CD4-positive, alpha-beta T cell treated with Interferon gamma for 1 hour (primary cell): ENCODE measurements at places on chromosomes 2 and 18.

DNA sequence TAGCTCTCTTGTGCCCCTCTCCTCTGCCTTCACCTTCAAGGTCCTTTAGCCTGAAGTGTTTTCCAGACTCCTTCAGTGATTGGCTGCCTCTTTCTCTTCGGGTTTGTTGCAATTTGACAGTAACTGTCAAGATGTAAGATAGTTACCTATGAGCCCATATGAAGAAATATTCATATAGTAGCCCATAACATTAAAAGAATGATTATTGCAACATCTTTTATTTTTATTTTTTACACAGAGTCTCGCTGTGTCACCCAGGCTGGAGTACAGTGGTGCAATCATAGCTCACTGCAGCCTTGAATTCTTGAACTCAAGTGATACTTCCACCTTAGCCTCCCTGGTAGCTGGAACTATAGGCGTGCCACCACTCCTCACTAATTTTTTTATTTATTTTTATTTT, 80.5 kb downstream of the FOXI3 start:
- no peak for DNase-seq

DNA sequence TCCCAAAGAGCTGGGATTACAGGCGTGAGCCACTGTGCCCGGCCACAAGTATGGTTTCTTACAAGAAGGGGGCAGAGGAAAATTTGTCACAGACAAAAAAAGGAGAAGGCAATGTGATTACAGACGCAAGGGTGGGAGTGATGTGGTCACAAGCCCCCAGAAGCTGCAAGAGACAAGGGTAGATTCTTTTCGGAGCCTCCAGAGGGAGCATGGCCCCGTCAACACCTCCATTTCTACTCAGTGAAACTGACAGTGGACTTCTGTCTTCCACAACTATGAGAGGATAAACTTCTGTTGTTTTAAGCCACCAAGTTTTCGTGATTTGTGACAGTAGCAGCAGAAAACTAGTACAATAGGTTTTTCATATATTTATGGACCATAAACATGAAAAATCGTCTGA, 2.1 kb upstream of the TCF7L1 start:
- DNase-seq = no peak

DNA sequence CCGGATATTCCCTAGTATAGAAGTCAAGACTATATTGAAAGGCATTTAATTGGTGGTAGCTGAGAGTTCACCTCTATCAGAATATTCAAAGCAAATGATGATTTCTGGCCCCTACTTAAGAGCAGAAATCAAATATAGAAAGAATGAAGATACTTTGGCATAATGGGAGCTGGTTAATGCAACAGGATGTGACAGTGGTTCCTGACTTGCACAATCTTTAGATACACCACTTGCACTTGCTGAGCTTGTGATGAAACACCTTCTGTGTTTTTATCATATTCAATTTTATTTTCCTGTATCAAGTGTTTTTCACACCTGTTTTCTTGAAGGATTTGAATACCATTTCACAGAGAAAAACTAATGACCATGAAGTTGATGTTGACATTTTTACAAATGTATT, 124.1 kb upstream of the CDH19 start:
- no peak for DNase-seq

DNA sequence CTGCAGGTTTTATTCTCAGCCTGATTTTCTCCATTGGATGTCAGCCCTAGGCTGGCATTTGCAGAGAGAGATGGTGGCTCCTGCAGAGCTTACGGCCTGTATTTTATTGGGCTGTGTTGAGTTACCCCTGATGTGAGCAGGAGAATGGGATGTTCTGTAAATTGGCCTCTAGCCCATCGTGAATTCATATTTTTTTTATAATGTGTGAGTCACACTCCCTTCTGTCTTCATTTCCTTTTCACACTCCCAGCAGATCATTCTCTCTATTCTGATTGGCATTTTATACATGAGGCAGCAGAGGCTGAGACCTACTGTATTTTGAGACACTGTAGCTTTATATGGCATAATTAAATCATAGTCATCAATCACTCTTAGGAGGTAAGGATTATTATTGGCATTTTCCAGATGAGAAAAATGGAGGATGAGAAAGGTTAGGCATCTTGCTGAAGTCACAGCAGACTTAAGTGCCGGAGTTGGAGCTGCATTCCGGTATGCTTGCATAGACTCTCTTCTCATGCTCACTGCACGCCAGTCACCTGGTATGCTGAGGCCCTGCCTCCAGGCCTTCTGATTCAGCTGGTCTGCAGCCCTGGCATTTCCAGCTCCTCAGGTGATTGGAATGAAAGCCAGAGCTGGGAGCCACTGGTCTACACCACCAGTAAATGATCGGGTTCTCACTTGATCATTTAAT, 142.4 kb downstream of the NEDD4L start:
- no peak for DNase-seq

- peak; percentile 37 for DNase-seq
These were observed 48.8 kb upstream of the LPIN2 start for GRCh38 chr18:3061581-3062312.

DNA sequence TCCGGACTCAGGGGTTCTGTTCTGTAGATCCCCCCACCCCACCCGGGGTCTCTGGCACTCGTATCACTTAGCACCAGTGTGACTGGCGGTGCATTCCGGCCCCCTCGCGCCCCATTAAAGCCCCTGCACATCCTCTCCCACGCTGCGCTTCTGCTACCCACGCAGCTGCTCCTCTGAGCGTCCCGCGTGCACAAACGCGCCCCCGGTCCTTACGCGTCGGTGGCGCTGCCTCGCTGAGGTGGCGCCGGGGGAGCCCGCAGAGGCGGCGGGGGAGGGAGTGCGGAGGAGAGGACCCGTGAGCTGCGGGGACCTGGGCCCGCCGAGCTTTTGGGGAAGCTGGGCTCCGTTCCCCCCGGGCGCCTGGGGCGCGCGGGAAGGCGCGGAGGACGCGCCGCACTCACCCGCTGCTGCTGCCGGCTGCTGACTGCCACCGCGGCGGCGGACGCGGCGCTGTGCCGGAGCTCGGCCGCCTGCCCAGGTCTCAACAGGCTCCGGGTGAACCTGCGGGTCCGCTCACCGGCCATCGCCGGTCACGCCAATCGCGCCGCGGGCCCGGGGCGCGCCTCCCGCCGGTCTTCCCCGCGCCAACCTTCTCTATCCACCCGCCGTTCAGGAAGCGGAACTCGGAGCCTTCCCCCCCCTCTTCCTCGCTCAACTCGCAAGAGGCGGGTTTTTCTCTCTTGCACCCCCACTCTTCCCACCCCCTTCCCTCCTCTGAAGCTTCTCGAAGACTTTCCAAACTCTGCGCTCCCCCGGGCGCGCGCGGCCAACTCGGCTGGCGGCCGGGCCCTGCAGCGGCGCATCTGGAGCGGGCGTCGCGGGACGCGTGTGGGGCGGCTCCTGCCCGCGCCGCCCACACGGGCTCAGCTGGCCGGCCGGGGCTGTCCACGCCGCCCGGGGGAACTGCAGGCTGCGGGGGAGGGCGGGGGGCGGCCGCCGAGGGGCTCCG, at the start of gene DOCK10:
Gene DOCK10 (minus strand): TSS at position 618 of the 949 bp plus-strand sequence. CDS start 94 bp downstream, at position 524.
- DNase-seq = peak; percentile 37

- DNase-seq = peak; percentile 4
These were observed 680 bp downstream of the ATP5F1A start for GRCh38 chr18:46097431-46097800.

DNA sequence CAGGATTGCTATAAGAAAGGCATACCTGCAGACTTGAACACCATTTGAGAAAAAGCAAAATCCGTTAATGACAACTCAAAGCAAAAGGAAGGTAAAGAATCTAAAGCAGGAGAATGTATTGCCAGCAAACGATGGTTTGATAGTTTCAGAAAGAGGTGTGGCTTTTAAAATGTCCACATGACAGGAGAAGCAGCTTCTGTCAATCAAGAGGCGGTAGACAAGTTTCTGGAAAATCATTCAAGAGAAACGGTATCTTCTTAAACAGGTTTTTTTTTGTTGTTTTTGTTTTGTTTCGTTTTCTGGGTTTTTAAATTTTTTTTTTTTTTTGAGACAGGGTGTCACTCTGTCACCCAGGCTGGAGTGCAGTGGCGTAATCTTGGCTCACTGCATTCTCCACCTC, 13.8 kb downstream of the CLEC4F start:
- DNase-seq = no peak

GRCh38 chr2:239292959-239293774, 107.7 kb downstream of the HDAC4 start:
- DNase-seq = no peak

DNA sequence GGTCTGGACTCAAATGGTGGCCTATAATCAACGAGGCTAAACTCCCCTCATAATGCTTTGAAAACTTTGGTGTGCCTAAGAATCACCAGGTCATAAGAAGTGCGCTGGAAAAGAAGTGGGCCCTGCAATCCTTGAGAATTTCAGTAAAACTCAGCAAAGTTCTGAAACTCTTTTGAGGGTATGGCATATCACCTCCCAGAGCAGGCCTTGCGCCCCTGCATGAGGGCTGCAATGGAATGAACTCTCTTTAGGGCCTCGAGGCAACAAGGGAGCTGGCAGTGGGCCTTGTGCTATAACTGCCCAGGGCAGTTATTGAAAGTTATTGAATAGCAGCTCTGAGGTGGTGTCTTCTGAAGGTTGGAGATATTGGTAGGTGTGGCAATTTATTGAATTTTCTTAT, 34.5 kb upstream of the AFF3 start:
- no peak for DNase-seq

GRCh38 chr2:134724341-134724740, 5.5 kb upstream of the TMEM163 start:
- DNase-seq = no peak

GRCh38 chr2:228526687-228527086, 345.2 kb upstream of the SPHKAP start:
- DNase-seq = no peak

DNA sequence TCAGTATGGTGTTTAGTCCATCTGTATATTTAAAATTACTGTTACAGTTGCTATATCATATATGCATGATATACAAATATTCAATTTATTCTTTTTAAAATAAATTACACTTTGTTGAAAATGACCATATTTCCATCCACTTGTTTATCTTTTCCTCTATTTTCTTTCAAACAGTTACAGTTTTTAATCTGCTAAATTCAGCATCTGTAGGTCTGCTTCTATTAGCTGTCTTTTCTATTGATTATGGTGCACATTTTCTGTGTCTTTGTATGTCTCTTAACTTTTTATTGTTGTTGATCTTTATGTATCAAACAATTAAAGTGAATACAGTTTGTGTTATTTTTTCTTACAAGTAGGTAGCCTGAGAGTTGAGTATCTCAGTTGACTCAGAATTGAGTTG, 28.1 kb downstream of the IL18R1 start:
- DNase-seq = no peak

DNA sequence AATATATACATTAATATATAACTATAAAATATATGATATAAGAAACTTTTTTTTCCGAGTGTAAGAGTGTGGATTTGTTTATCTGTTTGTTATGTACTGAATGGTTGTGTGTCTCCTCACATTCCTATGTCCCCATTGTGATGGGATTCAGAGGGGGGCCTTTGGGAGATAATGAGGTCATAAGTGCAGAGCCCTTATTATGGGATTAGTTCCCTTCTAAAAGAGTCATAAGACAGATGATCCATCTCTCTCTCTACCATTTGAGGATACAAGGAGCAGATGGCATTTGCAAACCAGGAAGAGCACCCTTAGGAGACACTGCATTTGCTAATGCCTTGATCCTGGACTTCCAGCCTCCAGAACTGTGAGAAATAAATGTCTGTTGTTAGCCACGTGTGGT, 30.3 kb upstream of the SAP130 start:
- no peak for DNase-seq

- no peak for DNase-seq
These were observed 69.4 kb downstream of the LOXHD1 start for GRCh38 chr18:46587600-46587999.

GRCh38 chr2:85642725-85643124, 25.3 kb downstream of the SFTPB start:
- DNase-seq = no peak

- DNase-seq = no peak
These were observed 99.0 kb downstream of the PLEKHM3 start for GRCh38 chr2:207926133-207926988.

GRCh38 chr2:222424729-222425671, 657 bp downstream of the SGPP2 start:
- peak; percentile 15 for DNase-seq

DNA sequence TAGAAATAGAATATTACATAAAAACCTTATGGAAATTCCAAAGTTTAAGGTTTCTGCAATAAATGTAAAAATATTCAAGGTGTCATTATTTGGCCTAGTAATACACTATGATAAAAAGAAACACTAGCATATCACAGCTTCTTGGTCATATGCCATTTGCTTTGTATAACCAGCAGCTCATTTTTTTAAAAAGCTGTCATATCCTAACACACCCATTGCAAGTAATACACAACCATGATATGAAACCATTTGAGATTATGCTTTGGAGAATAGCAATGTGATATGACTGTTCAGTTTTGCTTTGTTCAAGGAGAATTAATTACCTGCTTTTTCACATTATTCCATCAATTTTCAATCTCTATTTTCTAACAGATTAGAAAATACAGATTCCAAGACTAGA, 149.0 kb downstream of the IKZF2 start:
- DNase-seq = no peak

DNA sequence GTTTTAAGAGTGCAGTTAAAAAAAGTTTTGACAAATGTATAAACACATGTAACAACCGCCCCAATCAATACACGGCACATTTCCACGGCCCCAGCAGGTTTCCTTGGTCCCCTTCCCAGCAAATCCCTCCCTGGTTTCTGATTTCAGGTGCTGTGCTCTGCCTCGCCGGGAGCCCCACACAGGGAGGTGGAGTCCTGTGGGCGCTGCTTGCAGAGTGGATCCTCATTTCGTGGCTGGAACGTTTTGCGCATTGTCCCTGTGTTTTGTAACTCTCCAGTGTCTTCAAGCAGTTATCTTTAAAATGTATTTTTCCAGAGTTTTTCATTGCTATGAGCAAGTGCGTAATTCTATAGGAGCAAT, 124.8 kb downstream of the GALR1 start:
- no peak for DNase-seq

GRCh38 chr2:193103064-193103463, 908.3 kb upstream of the TMEFF2 start:
- no peak for DNase-seq

GRCh38 chr18:52227536-52227935, 112.5 kb upstream of the DCC start:
- DNase-seq = no peak

DNA sequence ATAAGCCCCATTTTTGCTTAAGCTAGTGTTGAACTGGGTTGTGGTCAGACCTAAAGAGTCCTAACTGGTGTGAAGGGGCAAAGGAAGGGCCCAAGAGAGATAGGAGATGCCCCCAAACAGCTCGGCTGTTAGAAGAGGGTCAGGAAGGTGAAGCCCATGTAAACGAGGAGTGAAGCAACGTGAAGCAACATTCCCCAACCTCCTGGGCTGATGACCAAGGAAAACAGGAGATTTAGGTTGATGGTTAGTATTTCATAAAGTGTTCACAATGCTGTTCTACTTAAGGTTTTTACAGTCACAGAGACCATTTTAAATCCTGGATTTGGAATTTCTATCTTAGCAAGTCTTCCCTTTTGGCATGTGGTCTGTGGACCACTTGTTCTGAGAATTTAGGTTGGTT, 144.0 kb upstream of the SERPINE2 start:
- no peak for DNase-seq

- DNase-seq = no peak
These were observed 123.0 kb upstream of the PKDCC start for GRCh38 chr2:41924709-41925408.
